ENCODE measurements at places on chromosomes 7 and 10.

GRCh38 chr7:134721171-134721570 lies 58.3 kb upstream of the CALD1 start:
- no peak for DNase-seq

- DNase-seq, result no peak
Measured at GRCh38 chr7:148238761-148239325, 351.7 kb upstream of the C7orf33 start.

DNA sequence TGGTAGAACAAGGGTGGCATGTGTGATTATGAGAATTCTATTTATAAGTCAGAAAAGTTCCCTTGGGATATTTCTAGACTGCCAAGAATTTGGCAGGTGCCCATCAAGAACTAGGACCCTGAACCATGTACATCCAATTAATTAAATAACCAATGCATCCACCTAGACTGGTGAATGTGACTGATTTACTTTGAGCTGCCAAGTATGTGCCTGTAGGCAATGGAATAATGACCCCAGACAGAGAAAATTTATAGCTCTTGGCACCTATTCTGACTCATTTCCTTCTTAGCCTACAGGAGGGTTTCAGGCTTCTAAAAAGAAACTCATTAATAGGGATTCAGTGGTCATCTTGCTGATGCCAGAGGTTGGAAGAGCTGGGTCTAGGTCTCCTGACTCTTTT lies 54.9 kb downstream of the KCNH2 start:
- no peak for DNase-seq

GRCh38 chr7:132878204-132878919 lies 203.5 kb downstream of the CHCHD3 start:
- DNase-seq, result no peak

DNA sequence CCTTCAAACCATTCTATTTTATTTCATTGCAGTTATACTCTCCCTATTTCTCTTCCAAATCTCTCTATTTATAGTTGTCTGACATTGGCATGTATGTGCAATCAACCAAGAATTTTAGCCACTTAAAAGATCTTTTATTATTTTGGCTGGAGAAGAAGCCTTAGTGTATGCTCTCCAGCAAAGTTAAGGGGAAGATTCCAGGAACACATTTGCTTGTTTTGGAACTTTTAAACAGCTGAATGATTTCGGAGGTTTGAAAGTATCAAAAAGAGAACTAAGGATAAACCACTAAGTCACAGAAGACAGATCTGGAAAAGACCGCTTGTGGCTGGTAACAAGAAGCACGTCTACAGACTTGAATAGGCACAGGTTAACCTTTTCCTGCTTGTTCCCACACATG lies 182.2 kb upstream of the FZD1 start:
- DNase-seq, result no peak

DNA sequence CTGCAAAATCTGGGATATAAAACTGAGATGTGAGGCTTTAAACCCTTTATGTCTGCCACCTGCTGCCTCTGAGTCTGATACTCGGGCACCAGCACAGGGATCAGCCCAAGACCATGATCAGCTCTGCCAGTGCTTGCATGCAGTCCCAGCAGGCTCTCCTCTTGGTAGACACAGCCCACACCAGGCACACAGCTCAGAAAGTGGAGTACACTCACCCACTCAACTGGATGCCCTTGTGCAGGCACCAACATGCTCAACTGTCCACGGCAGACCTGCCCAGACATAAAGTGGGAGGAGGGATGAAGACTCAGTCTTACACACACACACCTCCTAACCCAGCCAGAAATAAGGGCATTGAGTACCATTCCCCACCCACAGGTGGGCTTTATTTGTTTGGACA lies 18.2 kb upstream of the MYH16 start:
- DNase-seq, result no peak

DNA sequence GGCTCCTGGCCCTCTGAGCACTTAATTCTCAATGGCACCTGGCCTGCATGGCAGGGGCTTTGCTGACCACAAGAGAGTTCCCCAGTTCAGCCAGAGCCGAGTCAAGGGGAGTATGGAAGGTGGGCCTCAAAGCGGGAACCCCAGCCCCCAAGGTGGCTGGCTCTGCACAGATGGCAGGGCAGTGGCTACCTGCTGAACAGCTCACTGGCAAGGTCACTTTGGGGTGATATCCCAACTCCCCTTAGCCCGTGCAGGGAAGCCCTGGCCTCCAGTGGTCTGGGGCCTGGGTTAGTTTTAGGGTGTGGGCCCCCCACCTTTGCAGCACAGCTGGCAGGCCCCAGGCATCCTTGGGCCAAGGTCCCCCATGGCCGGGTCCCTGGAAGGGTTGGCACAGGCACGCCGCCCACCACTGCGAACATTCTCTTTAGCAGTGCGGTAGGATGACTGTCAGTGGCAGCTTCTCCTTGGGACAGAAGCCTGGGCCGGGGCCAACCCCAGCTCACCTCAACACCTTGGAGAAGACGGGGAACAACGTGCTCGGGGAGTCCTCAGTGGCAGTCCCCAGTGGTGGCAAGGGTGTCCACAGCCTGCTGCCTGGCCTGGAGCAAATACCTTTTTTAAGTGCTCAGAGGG lies 36.8 kb downstream of the PPIF start:
- DNase-seq, result no peak

GRCh38 chr7:119903085-119903484 lies 369.9 kb upstream of the KCND2 start:
- DNase-seq, result no peak

- DNase-seq, result no peak
Measured at GRCh38 chr7:31304446-31304845, 36.1 kb downstream of the NEUROD6 start.

GRCh38 chr7:134532180-134532953 lies 5.0 kb downstream of the AKR1B10 start:
- DNase-seq, result no peak

Data from stimulated activated CD4-positive, alpha-beta T cell treated with anti-CD3 and anti-CD28 coated beads, Interleukin-1b, Interleukin-23, amount 100 ng/mL, for 4 hours (primary cell).